ENCODE measurements at places on chromosomes 2 and 18.

GRCh38 chr2:195312662-195313061 lies 344.4 kb upstream of the SLC39A10 start:
- no peak for DNase-seq

GRCh38 chr2:187689372-187689771 lies 135.1 kb upstream of the TFPI start:
- DNase-seq, result no peak

GRCh38 chr2:24515335-24515734 lies 24.3 kb downstream of the NCOA1 start:
- DNase-seq, result no peak

- no peak for DNase-seq
Measured at GRCh38 chr2:192288295-192288694, 93.6 kb upstream of the TMEFF2 start.

GRCh38 chr2:176172007-176172894 lies 15.1 kb downstream of the HOXD3 start:
- DNase-seq, result no peak

GRCh38 chr2:25380586-25381375 lies 39.1 kb upstream of the DNMT3A start:
- no peak for DNase-seq

DNA sequence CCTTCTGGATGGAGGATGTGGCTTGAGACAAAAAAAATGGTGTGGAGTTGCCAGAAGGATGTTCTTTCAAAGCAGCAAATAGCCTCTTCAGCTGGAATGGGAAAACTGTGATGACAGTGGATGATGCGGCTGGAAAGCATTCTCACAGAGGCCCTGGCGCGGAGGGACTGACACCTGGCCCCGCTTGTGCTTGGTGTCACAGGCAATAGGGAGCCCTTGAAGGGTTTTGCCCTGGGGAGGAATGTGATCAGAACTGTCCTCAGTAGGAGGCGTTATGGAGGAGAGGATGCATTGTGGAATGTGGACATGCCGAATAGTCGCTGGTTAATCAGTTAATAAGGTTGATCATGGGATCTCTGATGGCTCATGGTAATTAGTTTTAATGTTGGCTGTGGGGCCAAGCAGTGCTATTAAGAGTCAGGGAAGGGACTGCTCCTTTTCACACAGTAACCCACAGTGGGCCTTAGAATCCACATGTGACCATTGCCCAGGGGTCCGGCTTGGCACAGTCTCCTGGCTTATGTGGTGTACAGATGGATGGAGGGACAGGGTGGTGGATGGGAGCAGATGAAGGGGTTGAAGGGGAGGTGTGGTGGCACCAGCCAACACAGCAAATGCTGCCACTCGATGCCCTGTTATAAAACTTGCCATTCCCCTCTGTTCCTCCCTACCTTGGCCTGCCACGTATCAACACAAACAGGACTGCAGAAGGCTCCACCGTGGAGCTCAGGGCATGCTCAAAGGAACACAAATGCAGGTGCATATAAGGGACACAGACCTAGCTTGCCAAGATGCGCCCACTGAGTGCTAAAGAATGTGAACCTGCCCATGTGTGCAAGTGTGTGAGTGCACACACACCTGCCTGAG lies 71.7 kb downstream of the CIB4 start:
- DNase-seq, result no peak

GRCh38 chr2:66872081-66872985 lies 437.4 kb downstream of the MEIS1 start:
- no peak for DNase-seq

- no peak for DNase-seq
Measured at GRCh38 chr2:228545041-228545747, 363.7 kb upstream of the SPHKAP start.

GRCh38 chr2:134671513-134671912 lies 47.3 kb downstream of the TMEM163 start:
- no peak for DNase-seq

- DNase-seq, result no peak
Measured at GRCh38 chr2:8364668-8365067, 317.2 kb upstream of the ID2 start.

DNA sequence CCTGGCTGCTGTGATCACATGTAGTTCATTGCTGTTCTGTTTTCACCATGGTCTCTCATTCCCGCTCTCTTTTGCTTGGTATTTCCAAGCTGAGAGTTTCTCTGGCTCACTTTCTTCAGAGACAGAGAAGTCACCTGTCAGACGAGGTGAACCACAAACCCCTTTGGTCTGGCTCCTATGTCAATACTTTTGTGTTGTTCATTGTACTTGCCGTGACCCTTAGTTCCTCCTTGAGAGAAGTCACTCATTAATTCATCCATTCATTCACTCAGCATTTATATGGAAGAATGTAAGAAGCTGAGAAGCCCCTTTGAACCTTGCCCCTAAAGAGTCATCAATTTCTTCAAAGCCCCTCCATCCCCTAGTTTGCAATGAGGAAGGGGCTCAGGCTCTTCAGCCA lies 15.2 kb downstream of the MCFD2 start:
- no peak for DNase-seq

- DNase-seq, result no peak
Measured at GRCh38 chr2:137287913-137288639, 522.7 kb downstream of the THSD7B start.

- DNase-seq, result no peak
Measured at GRCh38 chr2:52082646-52083045, 1050.7 kb upstream of the NRXN1 start.

- no peak for DNase-seq
Measured at GRCh38 chr2:62474176-62474575, 31.8 kb downstream of the TMEM17 start.

DNA sequence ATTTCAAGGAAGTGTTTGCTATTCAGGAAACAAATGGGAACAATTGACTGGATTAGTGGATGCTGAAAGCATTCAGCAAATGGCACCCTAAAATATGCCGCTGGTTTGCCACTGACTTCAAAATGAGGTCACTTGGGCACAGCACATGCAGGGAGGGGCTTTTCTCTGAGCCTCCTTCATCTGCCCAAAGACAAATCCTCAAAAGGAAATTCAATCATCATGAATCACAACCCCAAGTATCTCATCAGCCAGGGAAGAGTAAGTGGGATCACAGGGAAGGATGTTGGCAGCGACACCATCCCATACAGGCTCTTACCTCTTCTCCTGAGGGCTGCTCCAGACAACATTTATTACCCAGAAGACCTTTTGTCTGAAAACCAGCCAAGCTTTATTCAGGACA lies 14.4 kb upstream of the SP140L start:
- no peak for DNase-seq

- DNase-seq, result no peak
Measured at GRCh38 chr2:221552291-221552690, 19.8 kb downstream of the EPHA4 start.

DNA sequence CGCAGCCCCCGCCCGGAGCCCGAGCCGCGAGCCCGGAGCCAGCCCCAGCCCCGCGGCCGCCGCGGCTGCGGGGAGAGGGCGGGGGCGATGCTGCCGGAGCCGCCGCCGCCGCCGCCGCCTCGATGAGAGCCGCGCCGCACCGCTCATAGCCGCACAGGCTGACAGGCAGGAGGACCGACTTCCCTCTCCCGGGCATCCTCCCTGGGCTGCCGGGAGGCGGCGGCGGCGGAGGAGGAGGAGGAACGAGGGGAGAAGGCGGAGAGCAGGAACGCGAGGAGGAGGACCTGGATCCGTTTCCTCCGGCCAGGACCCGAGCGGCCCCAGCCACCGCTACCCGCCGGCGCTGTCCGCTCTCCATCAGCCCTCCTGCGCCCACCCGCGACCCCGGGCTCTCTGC lies 370 bp downstream of the KLHL29 start:
- no peak for DNase-seq

DNA sequence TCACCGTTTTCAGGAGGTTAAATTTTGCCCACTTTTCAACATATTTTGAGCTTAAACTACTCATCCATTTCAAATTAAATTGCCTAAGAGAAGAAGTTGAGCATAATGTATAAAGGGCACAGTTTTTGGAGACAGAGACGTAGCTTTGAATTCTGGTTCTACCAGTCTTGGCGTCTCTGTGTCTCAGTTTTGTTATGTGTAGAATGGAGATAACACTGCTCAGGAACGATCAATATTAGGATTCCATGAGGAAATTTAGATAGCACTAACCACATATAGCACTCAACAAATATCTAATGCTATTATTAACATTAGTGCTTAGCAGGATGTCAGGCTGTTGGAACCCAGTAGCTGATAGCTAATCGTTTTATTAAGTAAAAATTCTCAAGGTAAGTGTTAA lies 40.4 kb upstream of the GATA6 start:
- DNase-seq, result no peak

GRCh38 chr2:100038011-100038410 lies 104.4 kb downstream of the AFF3 start:
- no peak for DNase-seq

DNA sequence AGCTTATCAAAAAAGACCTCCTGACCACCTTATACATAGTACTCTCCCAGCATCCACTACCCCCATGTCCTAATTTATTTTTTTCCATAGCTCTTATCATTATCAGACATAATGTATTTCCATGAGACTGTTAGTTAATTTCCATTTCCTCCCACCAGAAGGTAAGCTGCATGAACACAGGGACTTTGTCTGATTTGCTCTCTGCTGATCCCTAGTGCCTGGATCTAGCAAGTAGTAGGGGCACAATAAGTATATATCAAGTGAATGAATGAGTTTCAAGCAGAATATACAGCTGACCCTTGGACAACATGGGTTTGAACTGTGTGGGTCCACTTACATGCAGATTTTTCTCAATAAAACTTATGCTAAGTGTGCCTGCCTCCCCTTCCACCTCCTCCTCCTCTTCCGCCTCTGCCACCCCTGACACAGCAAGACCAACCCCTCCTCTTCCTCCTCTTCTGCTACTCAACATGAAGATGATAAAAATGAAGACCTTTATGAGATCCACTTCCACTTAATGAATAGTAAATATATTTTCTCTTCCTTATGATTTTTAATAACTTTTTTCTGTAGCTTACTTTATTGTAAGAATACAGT lies 53.8 kb downstream of the CTAGE1 start:
- DNase-seq, result no peak

DNA sequence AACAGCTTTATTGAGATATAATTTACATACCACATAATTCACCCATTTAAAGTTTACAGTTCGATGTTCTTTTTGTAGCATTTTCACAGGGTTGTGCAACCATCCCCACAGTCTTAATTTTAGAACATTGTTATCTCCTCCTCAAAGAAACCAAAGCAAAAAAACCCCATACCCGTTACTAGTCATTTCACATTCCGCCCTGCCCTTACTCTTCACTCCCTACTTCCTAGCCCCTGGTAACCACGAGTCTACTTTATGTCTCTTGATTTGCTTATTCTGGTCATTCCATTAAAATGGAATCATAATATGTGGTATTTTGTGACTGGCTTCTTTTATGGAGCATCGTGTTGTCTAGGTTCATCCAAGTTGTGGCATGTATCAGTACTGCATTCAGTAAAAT lies 137.7 kb downstream of the TANC1 start:
- no peak for DNase-seq

DNA sequence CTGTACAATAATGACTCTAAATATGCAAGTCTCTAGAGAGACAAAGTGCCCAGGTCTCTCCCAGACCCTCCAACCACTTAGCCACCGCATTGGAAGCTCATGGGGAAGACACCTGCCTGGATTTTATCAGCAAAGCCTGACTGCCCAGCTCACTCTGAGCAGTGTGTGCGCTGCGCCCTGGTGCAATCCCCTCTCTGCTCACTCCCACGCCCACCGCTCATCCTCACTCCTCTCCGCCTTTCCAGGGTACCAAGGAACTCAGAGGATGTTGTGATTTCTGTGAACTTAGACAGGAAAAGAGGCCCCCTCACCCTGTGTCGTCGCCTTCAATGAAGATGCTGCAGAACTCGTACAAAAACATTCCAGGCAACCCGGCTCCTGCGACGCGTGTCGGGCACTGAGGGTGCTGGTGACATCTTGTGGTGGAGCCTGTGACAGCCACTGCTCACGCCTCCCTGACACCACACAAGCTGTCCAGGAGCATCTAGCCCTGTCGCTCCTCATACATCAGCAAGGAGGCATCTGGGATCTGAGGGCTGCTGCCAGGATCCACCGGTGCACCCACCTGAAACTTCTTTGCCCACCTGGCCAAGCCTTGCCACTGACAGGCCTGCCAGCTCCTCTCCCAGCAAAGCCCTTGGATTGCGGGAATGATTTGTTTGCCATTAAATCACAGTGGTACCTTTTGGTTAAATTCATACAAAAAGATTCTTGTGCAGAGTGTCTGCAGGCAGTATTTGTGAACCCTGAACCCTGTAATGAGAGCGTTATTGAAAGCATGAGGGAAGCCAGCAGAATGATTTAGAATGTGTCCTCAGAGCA lies 220.4 kb downstream of the ZNF516 start:
- DNase-seq, result no peak

DNA sequence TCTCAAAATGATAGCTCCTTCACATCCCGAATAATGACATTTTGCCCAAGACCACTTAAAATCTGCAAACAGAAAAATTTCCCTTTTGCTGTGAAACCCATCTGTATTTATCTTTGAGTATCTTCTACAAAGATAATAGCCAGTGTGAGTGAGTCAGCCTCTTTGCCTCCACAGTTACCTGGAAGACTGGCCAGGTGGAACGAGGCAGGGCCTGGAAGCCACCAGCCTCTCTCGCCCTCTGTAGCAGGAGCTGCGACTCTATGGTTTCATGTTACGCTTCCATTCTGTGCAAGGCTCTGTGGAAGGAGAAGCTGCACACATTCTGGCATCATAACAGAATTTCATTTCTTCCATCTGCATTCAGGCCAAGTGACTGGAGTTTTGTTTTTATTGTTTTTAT lies 9.5 kb downstream of the ELP2 start:
- no peak for DNase-seq

DNA sequence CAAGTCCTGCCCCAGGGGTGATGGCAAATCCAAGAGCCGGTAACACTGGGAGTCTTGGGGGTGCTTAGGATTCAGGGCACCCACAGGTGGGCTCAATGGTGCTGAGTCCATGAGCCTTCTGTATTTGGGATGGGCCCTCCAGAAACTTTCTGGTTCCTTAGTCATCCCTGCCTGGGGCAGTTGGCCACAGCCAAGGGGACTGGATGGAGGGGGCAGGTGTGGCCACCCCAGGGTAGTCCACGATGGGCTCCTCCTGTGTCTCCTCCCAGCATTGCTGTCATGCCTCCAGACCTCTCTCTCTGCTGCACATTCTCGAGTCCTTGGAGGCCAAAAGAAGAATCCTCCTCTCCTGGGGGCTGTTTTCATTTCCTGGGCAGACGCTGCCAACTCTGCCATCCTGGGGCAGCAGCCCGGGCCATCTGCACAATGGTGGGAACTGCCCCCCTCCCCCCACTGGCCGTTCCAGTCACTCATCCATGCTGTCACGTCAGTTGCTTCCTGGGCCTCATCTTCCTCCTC lies 158.0 kb upstream of the TWIST2 start:
- DNase-seq, result no peak

DNA sequence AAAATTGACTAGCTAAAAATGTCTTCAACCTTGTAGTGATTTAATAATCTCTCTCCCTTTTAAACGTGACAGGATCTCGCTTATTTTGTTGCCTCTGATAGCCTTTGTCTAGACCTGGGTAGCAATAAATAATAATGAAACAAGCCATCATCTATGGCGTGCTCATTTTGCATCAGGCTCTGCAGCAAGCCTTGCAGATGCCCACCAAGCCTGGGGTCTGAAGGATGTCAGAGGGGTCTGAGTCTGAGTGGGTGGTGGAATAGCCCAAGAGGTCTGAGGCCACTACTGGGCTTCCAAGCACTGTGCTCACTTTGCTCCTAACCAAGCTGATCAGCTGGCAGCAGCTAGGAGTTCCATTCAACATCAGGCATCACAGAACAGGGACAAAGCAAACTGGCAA lies 109.4 kb downstream of the GYPC start:
- DNase-seq, result no peak
